Esophagus squamous epithelium (tissue), 5 donors: ENCODE measurements at places on chromosomes 13 and 19.

DNA sequence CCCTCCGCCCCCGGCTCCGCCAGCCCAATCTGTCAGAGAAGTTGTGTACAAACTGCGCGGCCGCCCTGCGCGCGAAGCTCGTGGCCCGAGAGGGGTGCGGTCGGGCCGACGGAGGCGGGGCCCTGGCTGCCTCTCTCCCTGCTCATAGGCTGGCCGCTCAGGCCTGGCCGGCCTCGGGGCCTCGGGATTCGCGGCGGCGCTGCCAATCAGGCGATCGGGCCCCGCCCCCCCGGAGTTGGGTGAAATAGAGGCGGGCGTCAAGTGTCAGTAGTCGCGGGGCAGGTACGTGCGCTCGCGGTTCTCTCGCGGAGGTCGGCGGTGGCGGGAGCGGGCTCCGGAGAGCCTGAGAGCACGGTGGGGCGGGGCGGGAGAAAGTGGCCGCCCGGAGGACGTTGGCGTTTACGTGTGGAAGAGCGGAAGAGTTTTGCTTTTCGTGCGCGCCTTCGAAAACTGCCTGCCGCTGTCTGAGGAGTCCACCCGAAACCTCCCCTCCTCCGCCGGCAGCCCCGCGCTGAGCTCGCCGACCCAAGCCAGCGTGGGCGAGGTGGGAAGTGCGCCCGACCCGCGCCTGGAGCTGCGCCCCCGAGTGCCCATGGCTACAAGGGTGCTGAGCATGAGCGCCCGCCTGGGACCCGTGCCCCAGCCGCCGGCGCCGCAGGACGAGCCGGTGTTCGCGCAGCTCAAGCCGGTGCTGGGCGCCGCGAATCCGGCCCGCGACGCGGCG lies at the start of gene KLF5:
Gene KLF5, plus strand, starts transcription at position 270 of the 724 bp plus-strand sequence. Its CDS starts 323 bp downstream, at position 593.
- DNase-seq = peak; percentile 68

DNA sequence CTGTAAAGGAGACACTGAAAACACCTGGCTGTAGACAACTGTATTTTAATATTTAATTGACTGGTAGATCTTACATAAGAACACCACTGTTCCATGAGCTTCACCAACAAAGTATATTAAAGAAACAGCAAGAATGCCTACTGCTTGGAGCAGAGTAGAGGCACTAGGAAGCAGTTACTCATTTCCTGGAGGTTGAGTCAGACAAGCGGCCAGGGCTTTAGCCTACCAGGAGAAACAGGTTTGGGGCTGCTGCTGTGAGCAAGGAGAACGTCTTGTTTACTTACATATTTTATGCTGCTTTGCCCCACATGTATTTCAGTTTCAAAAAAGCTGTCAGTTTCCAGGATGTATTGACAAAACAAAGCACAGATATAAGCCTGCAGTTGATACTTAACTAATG lies 33.4 kb downstream of the ALG5 start:
- DNase-seq = no peak

DNA sequence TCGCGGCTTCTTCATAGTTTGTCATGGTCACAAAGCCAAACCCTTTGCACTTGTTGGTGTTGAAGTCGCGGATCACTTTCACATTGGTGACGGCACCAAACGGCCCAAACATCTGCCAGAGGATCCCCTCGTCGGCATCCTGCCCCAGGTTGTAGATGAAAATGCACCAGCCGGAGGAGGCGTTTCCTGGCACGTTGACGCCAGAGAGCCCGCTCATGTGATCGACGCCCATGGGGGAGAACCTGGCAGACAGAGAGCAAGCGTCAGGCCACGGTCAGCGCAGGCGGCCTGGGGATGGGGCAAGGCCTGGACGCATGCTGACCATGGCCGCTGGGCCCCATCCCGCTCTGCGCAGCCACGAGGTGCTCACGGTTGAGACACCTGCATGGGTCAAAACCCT lies 20.1 kb upstream of the TIMM44 start:
- no peak for DNase-seq

DNA sequence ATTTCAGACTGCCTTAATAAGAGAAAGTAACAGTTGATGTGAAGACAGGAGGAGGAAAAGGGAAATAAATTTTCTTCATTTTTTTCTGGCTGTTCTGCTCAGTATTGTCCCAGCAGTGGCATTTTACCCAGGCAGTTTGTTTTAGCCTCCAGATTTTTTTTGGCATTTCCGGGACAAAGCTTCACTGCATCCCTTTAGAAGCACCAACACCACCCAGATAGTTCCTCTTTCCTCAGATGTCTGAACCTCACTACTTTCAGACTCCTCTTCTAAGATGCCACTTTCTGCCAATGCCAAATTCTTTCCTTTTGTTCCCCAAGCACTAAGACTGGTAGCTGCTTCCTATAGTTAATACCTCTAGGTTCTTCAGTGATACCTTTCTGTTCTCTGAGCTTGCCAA lies 480.1 kb upstream of the SLC10A2 start:
- no peak for DNase-seq

GRCh38 chr19:8423817-8424223 lies 10.7 kb downstream of the MARCHF2 start:
- no peak for DNase-seq

GRCh38 chr13:55000043-55000442 lies 1971.4 kb downstream of the OLFM4 start:
- DNase-seq = no peak

DNA sequence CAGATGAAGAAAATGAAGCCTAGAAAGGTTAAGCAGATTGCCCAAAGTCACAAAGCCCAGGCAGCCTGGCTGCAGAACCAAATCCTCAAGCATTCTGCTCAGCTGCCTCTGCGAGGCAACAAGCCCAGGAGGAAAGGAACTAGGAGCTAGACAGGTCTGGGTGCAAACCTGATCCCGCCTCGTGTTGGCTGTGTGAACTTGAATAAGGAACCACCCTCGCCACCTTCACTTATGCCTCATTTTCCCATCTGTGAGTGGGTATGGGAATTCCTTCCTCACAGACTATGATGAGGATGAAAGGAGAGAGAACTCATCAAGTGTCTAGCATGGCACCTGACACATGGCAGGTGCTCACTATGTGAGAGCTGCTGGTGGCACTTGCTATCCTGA lies 6.6 kb downstream of the SMG9 start:
- DNase-seq = no peak

- DNase-seq = no peak
These were observed 271.9 kb downstream of the SLITRK6 start for GRCh38 chr13:85527316-85527715.

DNA sequence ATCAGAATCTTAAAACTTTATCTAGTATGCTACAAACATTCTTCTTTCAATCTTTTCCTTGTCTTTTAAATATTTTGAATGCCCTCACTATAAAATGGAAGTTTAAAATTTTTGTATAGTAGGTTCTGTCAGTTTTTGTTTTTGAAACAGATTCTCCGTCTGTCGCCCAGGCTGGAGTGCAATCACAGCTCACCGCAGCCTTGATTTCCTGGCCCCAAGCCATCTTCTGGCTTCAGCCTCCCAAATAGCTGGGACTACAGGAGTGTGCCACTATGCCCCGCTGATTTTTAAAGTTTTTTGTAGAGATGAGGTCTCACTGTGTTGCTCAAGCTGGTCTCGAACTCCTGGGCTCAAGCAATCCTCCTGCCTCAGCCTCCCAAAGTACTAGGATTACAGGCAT lies 20.7 kb downstream of the PHF11 start:
- no peak for DNase-seq

DNA sequence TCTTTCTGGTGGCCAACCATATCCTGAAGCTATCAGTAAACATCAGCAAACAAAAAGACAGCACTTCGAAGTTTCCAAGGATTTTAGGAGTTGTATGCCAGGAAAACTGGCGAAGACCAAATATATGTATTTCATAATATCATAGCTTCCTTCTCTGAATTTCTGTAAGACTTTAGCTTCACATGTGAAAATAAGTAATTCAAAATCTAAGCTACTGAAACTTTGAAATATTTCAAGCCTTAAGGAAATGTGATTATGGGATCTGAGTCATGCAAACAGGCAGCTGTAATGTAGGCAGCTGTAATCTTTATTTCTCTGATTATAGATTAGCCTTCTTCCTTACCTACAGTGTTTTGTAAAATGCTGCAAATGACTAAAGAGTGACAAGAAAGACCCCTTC lies 70.7 kb upstream of the ANKRD10 start:
- DNase-seq = no peak

- DNase-seq = no peak
These were observed 96.9 kb downstream of the TRPC4 start for GRCh38 chr13:37772644-37773043.
